ENCODE measurements at places on chromosomes 7 and 10. TPM values are rescaled to one million over a fixed set of nuclear protein-coding genes. Genes with fewer than 3 reads are reported as not detected.

DNA sequence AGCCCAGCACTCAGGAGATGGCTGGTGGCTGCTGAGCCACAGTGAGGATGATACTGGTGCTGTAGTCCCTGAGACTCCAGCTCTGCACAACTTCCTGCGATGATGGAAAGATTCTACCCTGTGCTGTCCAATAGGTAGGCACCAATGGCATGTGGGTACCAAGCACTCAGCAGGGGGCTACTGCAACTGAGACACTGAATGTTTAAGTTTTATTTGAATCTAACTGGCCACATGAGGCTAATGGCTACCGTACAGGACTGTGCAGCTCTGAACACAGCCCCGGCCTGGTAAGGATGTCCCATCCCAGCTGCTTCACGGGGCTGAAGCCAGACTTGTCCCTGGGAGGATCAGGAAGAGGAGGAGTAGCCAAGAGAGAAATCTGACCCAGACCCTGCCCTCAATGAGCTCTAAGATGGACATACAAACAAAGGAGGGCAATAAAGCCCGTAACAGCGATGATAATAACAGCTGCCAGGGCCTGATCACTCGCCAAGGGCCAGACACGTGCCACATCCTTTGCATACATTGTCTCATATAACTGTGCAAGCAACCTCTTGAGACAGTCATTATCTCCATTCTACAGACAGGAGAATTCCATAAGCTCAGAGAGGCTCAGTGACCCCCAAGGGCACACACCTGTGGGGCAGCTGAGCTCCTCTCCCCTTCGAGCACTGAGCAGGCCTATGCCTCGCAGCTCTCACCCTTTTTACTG is 3.8 kb downstream of the GPRIN2 start:
- no peak for DNase-seq
- no peak overlapping the region for H3K4me3 ChIP-seq
- no peaks in the 10 kb centered on the region for H3K4me1 ChIP-seq

DNA sequence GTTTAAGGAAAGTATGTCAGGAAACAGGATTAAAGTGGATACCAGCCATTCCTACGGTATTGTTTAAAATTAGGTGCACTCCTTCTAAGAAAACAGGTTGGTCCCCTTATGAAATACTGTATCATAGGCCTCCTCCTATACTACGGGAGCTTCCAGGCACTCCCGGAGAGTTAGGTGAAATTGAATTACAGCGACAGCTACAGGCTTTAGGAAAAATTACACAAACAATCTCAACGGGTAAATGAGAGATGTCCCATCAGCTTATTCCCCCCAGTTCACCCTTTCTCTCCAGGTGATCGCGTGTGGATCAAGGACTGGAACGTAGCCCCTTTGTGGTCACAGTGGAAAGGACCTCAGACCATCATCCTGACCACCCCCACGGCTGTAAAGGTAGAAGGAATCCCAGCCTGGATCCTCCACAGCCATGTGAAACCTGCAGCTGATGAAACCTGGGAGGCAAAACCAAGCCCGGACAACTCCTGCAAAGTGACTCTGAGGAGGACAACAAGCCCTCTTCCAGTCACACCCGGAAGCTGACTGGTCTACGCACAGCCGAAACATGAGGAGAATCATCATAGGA is 25.1 kb upstream of the GHITM start:
- DNase-seq = no peak
- no peaks in the 10 kb centered on the region for H3K4me1 ChIP-seq
- no peak overlapping the region for H3K4me3 ChIP-seq
- no peaks in the 10 kb centered on the region for H3K36me3 ChIP-seq
- H3K27me3 ChIP-seq = no peaks in the 10 kb centered on the region
- no peak overlapping the region for H3K27ac ChIP-seq

The HOXA9 gene
- 0.11 TPM for polyA plus RNA-seq

DNA sequence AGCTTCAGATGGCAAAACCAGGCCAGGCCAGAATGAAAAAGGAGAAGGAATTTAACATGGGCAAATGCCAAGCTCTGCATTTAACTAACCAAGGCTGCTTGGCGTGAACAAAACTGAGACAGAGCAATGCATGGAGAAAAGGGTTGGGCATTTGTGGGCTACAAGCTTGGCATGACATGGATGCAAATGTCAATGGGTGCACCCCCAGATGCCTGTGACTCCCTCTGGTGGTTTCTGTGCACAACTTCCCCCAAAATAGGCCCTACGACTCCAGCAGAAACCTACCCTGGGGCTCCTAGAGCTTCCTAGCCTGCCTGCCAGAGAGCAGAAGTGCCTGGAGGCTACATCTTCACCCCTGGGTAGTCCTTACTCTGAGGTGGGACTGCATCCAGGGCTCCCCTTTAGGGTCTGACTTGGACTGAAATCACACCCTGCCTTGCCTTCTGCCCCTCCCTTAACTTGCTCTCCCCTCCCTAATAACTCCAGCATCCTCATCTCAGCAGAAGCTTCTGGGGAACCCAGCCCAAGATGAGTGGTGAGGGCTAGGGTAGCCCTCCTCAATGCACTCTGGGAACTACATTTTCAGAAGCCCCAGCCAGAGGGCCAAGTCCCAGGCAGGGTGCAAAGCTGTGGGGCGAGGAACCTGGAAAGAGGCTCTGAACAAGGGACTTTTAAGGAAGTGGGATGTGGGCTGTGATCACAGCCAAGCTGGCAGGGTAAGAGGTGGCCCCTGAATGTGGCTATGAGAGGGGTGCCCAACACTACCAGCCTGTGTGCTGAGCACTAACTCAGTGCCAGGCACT is 11.3 kb downstream of the GPRIN2 start:
- H3K36me3 ChIP-seq = no peaks in the 10 kb centered on the region
- no peak overlapping the region for H3K27ac ChIP-seq

DNA sequence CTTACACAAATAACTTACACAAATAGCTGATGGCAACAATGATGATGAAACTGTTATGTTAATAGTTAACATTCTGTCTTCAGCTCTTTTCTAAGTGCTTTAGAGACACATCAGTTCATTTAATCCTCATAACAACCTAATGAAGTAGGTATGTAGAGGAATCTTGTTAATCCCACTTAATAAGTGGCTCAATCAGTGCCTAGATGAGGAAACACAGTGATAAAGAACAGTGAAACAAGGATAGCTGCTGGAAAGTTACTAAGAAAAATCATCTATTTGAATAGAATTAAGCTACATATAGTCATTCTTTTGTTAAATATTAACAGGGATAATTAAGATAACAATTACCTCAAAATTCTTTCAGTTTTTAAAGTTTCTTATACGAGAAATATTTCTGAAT is 487.6 kb downstream of the ARL4A start:
- H3K4me3 ChIP-seq = no peak overlapping the region
- H3K4me1 ChIP-seq = no peaks in the 10 kb centered on the region
- H3K27ac ChIP-seq = no peak overlapping the region
- H3K27me3 ChIP-seq = no peaks in the 10 kb centered on the region
- no peak for DNase-seq
- no peaks in the 10 kb centered on the region for H3K36me3 ChIP-seq

DNA sequence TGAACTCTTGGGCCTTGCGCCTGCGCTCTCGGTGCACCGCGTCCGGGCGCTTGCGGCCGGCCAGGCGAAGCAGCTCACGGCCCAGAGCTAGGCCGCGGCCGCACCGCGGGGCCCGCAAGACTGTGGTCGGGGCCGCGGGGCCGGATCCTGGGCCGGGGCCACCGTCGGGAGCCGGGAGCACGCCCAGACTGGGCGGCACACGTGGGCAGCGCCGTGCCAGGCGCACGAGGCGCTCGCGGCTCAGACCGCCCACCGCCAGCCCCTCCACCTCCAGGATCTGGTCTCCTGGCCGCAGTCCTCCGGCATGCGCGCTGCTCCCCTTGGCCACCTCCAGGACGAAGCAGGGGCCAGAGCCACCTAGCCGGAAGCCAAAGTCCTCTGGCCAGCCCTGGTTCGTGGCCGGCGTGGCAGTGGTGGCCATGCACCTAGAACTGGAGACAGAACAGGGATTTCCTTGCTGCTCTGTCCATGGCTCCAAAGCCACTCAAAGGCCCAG is at the start of gene GRID2IP:
Gene GRID2IP, minus strand, starts transcription at position 446 of the 496 bp plus-strand sequence. Its CDS starts 25 bp downstream, at position 421.
- H3K27ac ChIP-seq = no peak within 1 kb of the TSS
- H3K27me3 ChIP-seq = no peaks in the 10 kb centered on the region
- no peak within 1 kb of the TSS for H3K4me3 ChIP-seq
- no peaks in the 10 kb centered on the region for H3K4me1 ChIP-seq
- no peak for DNase-seq

The RTKN2 gene
- polyA plus RNA-seq = 2.9 TPM

GRCh38 chr7:29345590-29345989 is 151.0 kb downstream of the CHN2 start:
- no peak overlapping the region for H3K4me3 ChIP-seq
- H3K36me3 ChIP-seq = no peaks in the 10 kb centered on the region
- H3K4me1 ChIP-seq = no peaks in the 10 kb centered on the region
- H3K27ac ChIP-seq = no peak overlapping the region
- DNase-seq = peak; percentile 13

DNA sequence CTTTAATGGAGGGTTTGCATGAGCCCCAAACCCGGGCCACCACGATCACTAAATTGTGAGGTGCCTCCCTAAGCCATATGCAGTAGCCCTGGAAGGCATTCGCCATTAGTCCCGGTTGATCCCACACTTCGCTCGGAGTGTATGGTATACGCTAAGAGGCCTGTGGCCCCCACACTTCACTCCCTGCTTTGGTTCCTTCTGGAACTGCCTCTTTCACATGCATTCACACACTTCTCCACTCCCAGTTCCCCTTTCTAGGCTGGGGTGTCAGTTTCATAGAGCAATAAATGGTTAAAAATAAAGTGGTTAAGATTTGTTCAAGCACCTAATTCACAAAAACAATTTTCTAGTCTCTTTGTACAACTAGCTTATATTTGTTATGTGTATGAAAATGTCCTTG is 212.1 kb upstream of the KCND2 start:
- no peaks in the 10 kb centered on the region for H3K36me3 ChIP-seq
- no peak overlapping the region for H3K27ac ChIP-seq
- no peaks in the 10 kb centered on the region for H3K4me1 ChIP-seq
- H3K27me3 ChIP-seq = no peaks in the 10 kb centered on the region
- DNase-seq = no peak

DNA sequence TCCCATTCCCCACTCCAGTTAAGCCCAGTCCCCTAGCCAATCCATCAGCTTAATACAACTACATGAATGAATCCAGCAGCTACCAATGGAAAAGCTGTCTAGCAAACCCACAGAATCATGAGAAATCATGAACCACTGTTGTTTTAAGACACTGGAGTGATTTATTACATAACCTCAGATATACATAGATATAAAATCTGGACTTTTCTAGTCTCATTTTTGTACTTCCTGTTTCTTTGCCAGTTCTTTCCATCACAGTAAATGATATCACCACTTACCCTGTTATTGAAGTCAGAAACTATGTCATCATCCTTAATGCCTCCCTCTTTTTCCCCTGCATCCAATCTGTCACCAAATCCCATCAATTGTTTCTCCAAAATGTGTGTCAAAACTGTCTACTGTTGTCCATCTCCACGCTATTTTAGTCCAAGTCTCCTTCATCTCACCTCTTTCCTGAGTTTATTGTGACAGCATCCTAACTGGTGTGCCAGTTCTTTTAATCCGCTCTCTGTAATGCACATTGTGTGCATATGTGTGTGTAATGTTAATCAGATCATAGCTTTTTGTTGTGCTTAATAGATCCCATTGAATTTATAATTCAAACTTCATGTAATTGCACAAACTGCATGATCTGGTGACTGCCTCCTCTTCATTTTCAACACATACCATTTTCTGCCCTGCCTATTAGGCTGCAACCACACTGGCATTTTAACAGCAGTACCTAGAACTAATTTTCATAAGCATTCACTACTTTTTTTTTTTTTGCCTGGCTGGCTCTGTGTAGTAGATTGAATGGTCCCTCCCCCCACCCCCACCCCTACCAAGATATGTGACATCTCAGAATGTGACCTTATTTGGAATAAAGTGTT is 56.0 kb downstream of the MKLN1 start:
- no peak overlapping the region for H3K4me3 ChIP-seq
- no peaks in the 10 kb centered on the region for H3K36me3 ChIP-seq
- H3K27me3 ChIP-seq = no peaks in the 10 kb centered on the region
- DNase-seq = peak; percentile 64

The NEUROD6 gene
- polyA plus RNA-seq = not detected

GRCh38 chr10:66786709-66787108 is 139.1 kb upstream of the LRRTM3 start:
- H3K27me3 ChIP-seq = no peaks in the 10 kb centered on the region
- DNase-seq = peak; percentile 39
- H3K4me1 ChIP-seq = no peaks in the 10 kb centered on the region
- no peaks in the 10 kb centered on the region for H3K36me3 ChIP-seq

- no peak overlapping the region for H3K27ac ChIP-seq
- DNase-seq = no peak
- no peaks in the 10 kb centered on the region for H3K27me3 ChIP-seq
- no peaks in the 10 kb centered on the region for H3K36me3 ChIP-seq
- no peak overlapping the region for H3K4me3 ChIP-seq
- no peaks in the 10 kb centered on the region for H3K4me1 ChIP-seq
Measured at GRCh38 chr7:69754476-69754875, 156.2 kb downstream of the AUTS2 start.

The CPA2 gene
- polyA plus RNA-seq = not detected

DNA sequence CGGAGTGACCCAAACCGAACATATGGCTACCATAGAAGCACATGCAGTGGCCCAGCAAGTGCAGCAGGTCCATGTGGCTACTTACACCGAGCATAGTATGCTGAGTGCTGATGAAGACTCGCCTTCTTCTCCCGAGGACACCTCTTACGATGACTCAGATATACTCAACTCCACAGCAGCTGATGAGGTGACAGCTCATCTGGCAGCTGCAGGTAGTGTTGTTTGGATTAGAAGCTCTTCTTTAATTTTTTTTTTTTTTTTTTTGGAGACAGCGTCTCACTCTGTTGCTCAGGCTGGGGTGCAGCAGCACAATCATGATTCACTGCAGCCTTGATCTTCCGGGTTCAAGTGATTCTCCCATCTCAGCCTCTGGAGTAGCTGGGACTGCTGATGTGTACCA is 45.8 kb downstream of the NRF1 start:
- H3K4me1 ChIP-seq = no peaks in the 10 kb centered on the region
- peaks cover 3% of the 10 kb centered on the region for H3K36me3 ChIP-seq
- peak; percentile 30 for DNase-seq
- H3K4me3 ChIP-seq = no peak overlapping the region
- H3K27ac ChIP-seq = no peak overlapping the region

- DNase-seq = no peak
- H3K4me1 ChIP-seq = no peaks in the 10 kb centered on the region
- no peak overlapping the region for H3K27ac ChIP-seq
- H3K27me3 ChIP-seq = no peaks in the 10 kb centered on the region
Measured at GRCh38 chr10:48316236-48316635, 9.8 kb downstream of the MAPK8 start.

- no peak overlapping the region for H3K27ac ChIP-seq
- no peaks in the 10 kb centered on the region for H3K36me3 ChIP-seq
- H3K4me3 ChIP-seq = no peak overlapping the region
- H3K27me3 ChIP-seq = no peaks in the 10 kb centered on the region
- DNase-seq = no peak
Measured at GRCh38 chr7:12921751-12922345, 234.4 kb downstream of the ARL4A start.
